GM06990 (cell line): ENCODE measurements at places on chromosomes 1 and 21.

DNA sequence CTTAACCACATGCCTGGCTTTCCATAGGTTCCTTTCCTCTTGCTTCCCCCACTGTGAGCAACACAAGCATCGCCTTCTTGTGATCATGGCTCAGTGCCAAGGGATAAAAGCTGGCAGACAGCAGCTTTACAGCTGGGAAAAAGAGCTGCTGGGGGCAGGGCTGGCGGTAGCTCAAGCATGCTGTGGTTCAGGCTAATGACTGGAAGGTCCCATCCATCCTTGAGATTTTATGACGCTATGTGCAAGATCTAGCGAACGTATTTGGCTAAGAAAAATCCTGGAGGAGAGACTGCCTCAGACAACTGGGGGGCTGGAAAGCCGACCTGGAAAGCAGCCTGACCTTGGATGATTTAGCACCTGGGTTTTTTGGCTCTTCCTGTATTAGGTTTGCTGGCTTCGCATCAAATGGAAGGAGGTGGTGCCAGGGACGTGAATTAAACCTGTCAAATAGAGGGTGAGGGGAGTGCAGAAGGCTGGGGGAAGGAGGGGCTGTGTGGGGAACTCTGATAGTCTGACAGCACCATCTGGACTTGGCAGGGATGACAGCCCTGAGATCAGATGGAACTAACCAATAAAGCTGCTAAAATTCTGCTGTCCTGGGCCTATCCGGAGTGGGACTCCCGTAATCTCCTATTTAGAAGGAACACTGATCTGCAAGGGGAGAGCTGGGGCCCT lies 34.8 kb downstream of the ZMYND12 start:
- DNase-seq = no peak

DNA sequence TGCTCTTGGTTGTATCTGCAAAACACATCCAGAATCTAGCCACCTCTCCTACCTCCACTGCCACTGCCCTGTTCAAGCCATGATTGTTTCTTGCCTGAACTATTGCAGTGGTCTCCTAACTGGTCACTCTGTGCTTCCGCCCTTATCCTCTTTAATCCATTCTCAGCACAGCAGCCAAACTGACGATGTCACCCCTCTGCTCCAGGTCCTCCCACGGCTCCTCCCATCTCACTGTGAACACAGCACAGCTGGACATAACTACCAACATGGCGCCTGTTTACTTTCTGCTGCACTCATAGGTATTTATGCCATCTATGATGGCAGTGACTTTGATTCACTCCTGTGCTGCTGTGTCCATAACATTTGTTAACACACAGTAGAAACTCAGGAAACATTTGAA lies 406.7 kb downstream of the DISC1 start:
- DNase-seq = no peak

- no peak for DNase-seq
Observed at GRCh38 chr1:40659649-40659947, 5.9 kb downstream of the RIMS3 start.

- DNase-seq = no peak
Observed at GRCh38 chr1:243575070-243575469, 275.0 kb downstream of the AKT3 start.

- no peak for DNase-seq
Observed at GRCh38 chr1:91507328-91507727, 6.7 kb downstream of the CDC7 start.

- no peak for DNase-seq
Observed at GRCh38 chr1:82065916-82066315, 265.2 kb downstream of the ADGRL2 start.

DNA sequence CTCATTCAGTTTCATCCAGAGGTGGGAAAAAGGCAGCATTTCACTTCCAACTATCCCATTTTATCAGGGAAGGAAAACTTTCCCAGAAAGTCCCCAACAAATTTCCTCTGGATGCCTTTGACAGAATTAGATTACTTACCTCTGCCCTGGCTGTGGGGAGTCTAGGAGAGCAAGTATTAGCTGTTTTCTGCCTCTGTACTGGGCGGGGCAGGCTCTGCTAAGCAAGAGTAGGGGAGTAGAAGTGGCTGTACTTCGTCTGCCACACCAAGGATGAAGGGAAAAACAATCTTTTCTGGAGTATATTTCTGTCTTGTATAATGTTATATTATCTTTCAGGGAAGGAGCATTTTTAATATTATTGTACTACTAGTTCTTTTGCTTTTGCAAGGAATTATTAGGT lies 78.5 kb downstream of the FNBP1L start:
- no peak for DNase-seq

GRCh38 chr1:150017206-150017750 lies 6.8 kb upstream of the OTUD7B start:
- DNase-seq = no peak
